ENCODE measurements at places on chromosomes 12 and 14.

DNA sequence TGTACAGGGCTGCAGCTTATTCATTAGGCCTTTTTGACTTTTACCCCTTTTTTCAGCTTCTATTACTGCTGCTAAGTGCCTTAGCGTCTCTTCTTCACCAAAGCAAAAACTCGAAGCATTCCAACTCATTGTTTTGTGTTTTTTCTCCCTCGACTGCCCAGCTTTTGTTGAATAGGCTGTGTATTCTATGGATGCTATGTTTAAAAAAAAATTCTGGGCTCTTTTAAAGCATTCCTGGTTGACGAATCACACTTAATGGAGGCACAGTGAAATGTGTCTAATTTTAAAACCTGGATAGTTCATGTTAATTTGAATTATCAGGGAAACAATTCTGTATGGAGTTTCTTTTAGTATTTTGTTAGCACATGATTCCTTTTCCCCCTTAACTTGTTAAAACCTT, 29.7 kb downstream of the KTN1 start:
- DNase-seq, result no peak

DNA sequence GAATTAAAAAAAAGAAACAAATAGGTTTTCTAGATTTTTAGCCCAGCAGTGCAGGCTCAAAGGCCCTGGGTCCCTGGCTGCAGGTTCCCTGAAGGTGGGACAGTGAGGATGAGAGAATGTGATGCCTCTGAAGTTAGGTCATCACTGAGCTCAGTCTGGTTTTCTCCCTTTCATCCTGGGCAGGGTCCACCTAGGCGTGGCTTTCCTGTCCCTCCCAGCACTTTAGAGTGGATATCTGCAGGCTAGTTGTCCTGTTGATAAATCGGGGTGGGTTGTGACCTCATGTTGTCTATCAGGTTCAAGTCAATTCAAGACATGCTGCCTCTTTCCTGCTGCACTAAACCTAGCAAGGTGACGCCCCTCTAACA, 60.9 kb downstream of the MAP1LC3B2 start:
- no peak for DNase-seq

DNA sequence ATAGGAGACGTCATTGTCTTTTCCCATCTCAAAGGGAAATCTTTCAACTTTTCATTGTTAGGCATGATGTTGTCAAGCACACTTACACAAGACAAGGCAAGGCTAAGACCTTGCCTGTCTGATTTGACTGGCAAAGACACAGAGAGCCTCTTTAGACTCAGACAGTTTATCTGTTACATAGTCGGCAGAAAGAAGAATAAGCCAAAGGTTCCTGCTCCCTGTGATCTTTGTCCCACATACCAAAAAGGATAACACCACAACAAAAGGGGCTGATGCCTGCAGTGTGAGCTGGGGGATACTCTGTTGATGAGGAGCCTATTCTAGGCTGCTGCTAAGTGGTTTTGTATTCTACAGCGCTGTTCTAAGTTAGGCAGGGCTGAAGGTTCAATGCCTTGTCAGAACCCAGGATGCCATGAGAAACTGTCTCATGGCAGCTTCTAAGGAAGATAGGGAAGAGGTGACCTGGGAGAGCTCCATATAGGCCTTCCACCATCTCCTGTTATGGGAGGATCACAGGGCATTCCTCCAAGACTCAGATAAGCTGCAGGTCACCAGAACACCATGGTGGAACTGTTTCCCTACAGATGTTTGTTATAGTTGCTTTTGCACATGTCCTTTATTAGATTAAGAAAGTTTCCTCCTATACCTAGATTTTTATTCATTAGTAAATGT, 12.7 kb downstream of the ERC1 start:
- no peak for DNase-seq

- DNase-seq, result no peak
Observed at GRCh38 chr14:58947156-58947555, 241.3 kb upstream of the DAAM1 start.

GRCh38 chr12:131264635-131265034, 310.9 kb downstream of the ADGRD1 start:
- no peak for DNase-seq

DNA sequence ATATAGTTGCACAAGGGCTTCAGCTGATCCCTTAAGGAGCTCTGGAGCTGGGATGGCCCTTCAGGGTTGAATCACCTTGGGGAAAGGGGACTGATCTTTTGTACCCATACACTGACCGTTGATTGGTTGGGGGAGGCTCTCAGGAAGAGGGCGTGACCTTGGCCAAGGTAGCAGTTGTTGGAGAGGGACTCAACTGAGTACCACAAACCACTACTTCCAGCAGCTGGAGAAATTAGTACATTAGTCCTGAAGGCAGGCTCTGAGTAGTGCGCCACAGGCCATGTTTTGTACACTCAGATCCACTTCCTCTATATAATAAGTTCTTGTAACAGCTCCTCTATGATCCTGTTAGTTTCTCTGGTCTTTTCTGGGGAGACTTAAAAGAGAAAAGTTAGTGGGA, 317.6 kb downstream of the CCDC91 start:
- DNase-seq, result no peak

GRCh38 chr12:121279507-121279915, 17.0 kb downstream of the CAMKK2 start:
- no peak for DNase-seq

- no peak for DNase-seq
Observed at GRCh38 chr14:51236314-51236713, 3.7 kb upstream of the TMX1 start.

GRCh38 chr14:101246894-101247841, 314.1 kb upstream of the DIO3 start:
- DNase-seq, result no peak

GRCh38 chr14:71397371-71397770, 490.1 kb downstream of the PCNX1 start:
- DNase-seq, result no peak

DNA sequence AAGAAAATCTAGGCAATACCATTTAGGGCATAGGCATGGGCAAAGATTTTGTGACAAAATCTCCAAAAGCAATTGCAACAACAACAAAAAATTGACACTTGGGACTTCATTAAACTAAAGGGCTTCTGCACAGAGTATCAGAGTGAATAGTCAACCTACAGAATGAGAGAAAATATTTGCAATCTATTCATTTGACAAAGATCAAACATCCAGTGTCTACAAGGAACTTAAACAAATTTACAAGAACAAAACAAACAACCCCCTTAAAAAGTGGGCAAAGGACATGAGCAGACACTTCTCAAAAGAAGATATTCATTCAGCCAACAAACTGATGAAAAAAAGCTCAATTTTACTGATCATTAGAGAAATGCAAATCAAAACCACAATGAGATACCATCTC, 44.1 kb upstream of the PZP start:
- DNase-seq, result no peak

All from stimulated activated CD4-positive, alpha-beta T cell treated with anti-CD3 and anti-CD28 coated beads, Interleukin-2, amount 100 ng/mL, for 4 hours (primary cell).